ENCODE measurements at places on chromosomes 2 and 18.

- DNase-seq = peak; percentile 88
These were observed 43.3 kb upstream of the TAF1B start for GRCh38 chr2:9799729-9800632.

GRCh38 chr2:219991116-219991515 lies 363.7 kb downstream of the SLC4A3 start:
- DNase-seq = no peak

GRCh38 chr18:11308499-11308898 lies 159.1 kb upstream of the PIEZO2 start:
- DNase-seq = no peak

DNA sequence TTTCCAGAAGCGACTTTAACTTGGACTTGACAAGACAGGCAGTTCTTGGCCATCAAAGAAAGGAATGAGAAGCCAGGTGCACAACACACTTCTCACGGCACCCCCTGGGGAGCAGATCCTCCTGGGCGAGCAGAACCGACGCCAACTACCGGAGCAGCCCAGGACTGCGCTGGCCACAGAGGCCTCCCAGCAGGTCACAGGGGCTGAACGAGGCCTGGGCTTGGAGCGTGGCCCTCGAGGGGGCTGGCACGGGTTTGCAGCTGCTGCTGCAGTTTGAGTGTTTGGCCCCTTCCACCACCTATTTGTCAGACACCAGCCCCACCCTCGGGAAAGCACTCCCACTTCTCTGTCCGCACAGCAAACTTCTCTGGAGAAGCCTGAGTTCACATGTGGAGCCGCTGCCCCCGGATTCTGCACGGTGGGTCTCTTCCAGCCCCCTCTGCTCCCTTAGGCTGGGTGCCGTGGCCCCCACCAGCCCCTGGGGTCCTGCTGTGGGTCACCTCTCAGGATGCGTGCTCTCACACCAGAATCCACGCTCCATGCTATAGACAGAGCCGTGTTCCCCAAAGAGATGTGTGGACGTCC lies 306.7 kb upstream of the SALL3 start:
- no peak for DNase-seq

GRCh38 chr2:19796035-19796695 lies 105.6 kb downstream of the TTC32 start:
- DNase-seq = no peak

- DNase-seq = no peak
These were observed 45.3 kb downstream of the RTTN start for GRCh38 chr18:70160073-70160678.

- DNase-seq = no peak
These were observed 23.2 kb upstream of the ACSL3 start for GRCh38 chr2:222837643-222838056.

DNA sequence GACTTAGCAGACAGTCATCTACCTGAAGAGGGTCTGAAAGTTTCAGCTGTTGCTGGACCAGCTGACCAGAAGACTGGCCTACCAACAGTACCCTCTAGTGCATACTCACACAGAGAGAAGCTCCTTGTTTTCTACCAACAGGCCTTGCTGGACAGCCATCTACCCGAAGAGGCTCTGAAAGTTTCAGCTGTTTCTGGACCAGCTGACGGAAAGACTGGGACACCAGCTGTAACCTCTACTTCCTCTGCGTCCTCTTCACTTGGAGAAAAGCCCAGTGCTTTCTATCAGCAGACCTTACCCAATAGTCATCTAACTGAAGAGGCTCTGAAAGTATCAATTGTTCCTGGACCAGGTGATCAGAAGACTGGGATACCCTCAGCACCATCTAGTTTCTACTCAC lies 63.2 kb downstream of the ALMS1 start:
- no peak for DNase-seq

- no peak for DNase-seq
These were observed 1313.2 kb upstream of the NRXN1 start for GRCh38 chr2:52345082-52345481.

DNA sequence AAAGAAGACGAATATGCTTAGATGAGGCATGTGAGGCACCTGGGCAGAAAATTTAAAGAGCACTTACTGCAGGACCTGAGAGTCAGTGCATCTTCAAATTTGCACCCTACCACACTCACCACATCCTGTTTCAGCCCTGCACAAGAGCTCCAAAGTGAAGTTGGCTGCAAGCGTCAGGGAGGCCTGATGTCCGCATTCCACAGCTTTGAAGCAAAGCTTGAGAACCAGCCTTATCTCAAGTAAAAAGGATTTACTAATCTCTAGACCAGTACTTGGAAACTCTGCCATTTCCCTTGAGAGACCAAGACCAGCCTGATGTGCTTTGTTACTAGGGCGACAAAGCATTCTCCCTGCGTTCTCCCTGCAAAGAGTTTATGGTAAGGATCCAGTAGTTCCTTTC lies 3.4 kb upstream of the ASNSD1 start:
- DNase-seq = peak; percentile 34

DNA sequence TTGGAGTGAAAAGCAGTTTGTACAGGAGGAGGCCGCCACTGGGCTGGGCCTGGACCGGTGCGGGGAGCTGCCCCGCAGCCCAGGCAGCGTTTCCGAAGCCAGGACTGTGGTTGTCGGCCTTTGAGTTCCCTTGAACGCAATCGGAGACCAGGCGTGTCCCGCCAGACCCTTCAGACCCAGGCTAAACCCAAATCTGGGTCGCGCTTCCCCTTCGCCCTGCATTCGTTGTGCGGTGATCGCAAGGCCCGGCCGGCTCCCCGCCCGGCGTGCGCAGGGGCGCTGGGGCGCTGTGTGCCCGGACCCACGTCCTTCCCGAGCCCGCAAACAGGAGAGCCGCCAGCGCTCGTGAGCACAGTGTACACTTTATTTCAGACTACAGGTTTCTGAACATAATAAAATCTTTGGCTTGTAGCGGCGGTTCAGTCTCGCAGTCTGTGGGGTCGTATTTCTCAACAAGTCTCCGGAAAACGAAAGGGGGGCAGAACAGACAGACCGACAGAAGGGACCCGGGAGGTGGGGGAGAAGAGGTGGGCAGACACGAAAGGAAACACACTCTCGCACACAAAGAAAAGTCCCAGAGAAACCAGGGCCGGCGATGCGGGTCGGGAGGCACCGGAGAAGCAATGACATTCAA lies 5.5 kb downstream of the EN1 start:
- DNase-seq = peak; percentile 34

- no peak for DNase-seq
These were observed 662.9 kb upstream of the ID2 start for GRCh38 chr2:8018956-8019355.

DNA sequence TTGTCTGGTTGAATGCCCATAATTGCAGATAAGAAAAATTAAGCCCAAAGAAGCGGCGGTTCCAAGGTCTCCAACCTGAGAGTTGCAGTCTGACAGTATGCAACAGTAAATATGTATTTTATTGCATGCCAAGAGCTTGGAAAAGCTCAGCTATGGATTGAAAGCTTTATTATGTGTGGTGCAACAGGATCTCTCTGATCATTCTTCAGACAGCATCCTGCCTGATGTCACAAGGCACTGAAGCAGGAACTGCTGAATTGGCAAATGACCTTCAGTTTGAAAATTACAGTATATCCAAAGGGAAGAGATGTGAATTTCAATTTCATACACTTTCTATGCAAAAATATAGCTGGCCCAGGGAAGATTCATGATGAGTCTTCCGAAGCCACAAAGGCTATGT lies 42.5 kb downstream of the DOCK10 start:
- no peak for DNase-seq

DNA sequence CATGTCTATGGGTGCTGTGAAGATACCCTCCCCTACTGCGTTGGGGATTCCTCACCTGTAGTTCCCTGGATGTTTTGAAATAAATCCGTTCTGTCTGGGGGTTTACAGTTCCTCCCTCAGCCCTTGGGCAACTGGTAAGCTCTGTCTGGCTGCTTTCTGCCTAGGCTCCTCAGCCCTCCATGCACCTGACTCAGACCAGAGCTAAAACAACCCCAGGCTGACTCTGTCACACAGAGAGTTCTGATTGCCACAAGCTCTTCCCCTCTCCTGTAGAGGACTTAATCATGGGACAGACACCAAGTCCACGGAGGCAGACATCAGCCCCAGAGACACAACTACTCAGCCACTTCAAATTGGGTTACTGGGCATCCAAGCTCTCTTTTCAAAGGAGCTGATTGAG lies 6.3 kb downstream of the VIT start:
- DNase-seq = no peak

- DNase-seq = no peak
These were observed 95.3 kb upstream of the TEX51 start for GRCh38 chr2:126803434-126803775.

DNA sequence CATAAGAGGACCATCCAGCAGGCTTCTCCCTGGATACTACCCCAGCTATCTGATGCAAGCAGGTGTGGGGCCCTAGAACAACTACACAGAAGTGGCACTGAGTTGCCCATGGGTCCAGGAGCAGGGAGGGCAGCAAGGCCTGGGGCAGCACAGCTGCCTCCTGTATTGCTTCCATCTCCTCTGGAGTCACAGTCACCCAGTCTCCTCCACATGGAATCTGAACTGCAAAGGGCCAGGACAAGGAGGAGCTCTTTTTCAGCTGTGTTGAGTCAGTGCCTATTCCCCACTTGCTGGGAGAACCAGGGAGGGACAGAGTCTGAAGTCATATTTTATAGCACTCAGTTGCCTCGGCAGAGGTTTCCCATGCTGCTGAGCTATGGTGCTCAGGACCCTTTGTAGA lies 67.9 kb upstream of the ALPP start:
- DNase-seq = no peak

DNA sequence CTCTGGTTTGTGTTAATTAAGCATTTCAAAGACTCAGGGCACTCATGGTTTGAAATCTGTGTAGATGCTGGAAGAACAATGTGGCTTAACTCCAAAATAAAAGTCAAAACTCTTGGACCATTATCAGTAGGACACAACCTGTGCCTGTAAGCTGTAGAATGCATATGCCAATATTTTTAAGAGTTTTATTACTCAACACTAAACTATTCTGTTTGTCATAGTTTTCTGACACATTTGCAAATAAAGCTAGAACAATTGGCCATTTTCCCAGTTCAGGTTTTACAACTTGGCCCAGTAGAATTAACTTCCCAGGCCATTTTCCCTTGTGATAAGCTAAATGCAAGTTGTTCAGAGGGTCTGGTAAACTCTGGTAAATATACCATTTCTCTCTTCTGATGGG lies 713.1 kb downstream of the CBLN2 start:
- no peak for DNase-seq

DNA sequence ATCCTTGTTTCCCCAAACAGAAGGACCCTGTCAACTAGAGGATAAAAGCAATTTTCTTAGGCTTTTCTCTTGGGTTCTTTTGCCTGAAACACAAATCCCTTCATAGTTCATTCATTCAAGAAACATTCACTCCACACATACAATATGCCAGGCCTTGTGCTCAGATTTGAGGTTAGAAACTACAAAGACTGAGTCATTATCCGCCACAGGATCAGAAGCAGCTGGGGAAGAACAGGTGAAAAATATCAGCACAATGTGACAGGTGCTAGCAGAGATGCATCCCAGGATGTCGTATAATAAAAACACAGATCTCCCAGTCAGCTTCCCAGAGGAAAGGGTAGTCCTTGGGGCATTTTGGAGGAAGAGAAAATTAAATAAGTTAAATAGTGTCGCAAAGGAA lies 172.4 kb downstream of the LRATD1 start:
- no peak for DNase-seq

DNA sequence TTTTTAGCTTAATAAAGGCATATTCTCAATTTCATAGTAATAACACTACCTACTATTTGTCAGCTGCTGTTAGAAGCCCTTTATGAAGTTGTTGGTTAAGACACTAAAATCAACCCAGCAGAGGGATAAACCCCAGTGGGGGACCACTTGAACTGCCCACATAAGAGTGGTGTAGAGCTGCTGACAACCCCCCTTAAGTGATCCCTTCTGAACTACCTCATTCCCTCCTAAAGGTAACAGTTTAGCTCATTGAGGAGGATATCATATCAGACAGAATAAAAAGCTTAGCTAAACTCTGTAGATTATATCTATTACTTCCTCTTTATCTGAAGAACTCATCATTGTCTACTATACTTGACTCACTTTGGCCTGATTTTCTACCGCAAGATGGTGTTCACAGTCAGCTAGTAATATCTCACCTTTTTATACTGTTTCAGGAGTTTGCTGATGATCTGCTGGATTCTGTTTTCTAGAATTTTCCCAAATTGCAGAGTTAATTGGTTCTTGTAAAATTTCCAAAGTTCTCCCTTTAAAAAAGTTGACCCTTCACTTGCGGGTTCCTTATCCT lies 16.2 kb downstream of the GALM start:
- no peak for DNase-seq

- DNase-seq = no peak
These were observed 114.6 kb upstream of the THUMPD2 start for GRCh38 chr2:39893616-39894015.

DNA sequence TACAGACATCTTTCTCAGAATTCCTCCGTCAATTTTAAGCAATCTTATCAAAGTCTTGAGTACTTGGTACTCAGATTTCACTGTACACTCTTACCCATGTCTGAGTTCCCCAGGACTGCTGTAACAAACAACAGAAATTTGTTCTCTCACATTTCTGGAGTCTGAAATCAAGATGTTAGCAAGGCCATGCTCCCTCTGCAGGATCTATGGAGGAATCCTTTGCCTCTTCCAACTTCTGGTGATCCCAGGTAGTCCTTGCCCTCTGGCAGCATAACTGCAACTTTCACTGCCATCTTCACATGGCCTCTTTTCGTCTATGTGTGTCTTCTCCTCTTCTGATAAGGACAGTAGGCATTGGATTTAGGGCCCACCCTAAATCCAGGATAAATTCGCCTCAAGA lies 17.1 kb upstream of the CACNB4 start:
- no peak for DNase-seq

DNA sequence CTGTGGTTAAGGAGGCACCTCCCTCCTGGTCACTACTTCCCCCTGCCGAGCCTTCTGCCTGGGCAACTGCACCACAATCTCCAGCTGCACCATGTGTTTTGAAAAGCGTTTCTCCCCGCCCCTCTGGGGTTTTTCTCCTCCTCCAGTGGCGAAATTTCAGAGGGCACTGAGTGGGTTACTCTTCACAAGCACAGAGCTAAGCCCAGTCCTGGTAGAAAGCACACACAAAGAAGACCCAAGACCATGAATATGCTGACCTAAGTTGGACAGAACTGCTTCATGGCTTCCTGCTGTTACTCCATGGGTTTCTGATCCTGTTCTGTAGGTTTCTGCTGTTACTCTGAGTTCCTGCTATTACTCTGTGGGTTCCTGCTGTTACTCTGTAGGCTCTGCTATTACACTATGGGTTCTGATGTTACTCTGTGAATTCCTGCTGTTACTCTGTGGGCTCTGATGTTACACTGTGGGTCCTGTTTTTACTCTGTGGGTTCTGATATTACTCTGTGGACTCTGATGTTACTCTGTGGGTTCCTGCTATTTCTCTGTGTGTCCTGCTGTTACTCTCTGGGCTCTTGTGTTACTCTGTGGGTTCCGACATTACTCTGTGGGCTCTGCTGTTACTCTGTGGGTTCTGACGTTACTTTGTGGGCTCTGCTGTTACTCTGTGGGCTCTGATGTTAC lies 216.6 kb downstream of the RTP5 start:
- no peak for DNase-seq

DNA sequence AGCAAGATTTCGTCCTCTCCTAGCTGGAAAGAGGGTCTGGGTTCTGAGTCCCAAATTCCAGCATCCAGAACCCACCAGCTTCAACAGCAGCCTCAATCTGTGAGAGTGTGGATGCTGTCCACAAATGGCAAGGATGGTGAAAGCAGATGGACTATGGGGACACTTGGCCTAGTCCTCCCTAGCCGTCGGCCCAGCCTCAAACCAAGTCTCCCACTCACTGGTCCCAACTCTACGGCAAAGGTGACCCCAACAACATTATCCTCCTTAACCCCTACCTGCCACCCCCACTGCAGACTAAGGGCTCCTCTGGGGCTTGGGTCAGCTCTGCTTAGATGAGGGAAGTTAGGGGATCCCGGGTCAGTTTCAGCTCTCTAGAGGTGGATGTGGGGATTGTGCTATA lies 57.3 kb downstream of the TNS1 start:
- DNase-seq = no peak
